Non-pigmented ciliary epithelial cell (primary cell): ENCODE measurements at places on chromosomes 5 and 9.
A peak's percentile ranks its signal among the peaks of the same experiment; 100 is the strongest.

DNA sequence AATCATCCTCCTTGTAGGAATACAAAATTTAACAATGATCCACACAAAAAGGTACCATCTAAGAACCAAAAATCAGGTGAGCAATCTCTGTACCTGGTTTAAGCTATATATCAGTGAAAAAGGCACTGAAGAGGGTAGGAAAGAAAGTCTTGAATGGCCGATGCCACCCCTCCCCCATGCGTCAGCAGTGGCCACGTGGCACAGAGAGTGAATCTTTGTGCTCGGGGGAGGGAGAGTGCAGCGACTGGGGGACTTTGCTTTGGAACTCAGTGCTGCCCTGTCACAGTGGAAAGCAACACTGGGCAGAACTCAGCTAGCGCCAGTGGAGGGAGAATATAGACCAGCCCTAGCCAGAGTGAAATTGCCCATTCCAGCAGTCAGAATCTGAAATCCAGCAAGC lies 28.3 kb upstream of the PDE4D start:
- DNase-seq, result no peak

DNA sequence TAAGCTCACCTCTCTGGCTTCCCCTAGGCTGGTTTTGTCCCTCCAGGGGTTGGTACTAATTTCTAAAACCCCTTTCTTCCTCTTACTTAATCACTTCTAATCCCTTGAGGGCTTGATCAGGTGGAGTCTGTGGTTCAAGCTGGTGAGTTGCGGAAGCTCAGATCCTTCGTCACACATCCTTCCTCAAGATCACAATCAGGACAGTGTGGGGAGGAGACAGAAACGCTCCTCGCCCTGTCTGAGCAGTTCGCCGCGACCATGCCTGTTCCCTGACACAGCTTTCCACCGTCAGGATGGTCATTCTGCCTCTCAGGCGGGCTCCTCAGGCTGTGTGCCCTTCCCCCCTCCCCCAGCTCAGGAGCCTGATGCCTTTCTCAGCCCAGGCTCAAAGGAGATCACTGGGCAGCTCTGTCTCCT lies 24.3 kb downstream of the CPLX2 start:
- DNase-seq, result no peak

DNA sequence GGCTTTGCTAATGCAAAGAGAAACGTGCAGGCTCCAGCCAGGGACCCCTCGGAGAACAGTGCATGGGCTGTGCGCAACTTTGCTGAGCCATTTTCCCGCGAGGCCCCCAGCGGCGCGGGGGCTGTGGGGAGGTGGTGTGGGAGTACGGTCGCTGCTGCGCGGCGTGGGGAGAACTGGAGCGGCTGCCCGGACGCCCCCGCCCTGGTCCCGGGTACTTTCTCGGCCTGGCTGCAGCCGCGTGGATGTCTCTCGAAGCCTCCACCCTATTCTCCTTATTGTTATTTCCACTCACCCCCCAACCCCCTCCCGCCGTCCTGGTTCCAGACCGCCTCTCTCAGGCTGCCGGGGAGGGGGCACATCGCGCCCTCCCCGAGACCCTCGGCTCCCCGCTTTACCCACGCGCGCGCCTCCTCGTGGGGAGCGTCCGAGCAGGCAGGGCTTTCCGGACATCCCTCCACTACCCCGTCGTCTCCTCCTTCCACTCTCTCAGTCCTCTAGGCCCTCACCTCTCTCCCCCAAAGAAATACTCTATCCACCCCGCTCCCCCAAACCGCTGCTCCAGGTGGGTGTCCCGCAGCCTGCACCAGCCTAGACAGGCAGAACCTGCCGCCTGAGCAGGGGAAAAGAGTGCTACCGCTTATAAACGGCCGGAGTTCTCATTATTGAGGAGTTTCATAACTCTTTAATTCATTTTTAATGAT lies 68.6 kb upstream of the TBCA start:
- DNase-seq, result no peak

DNA sequence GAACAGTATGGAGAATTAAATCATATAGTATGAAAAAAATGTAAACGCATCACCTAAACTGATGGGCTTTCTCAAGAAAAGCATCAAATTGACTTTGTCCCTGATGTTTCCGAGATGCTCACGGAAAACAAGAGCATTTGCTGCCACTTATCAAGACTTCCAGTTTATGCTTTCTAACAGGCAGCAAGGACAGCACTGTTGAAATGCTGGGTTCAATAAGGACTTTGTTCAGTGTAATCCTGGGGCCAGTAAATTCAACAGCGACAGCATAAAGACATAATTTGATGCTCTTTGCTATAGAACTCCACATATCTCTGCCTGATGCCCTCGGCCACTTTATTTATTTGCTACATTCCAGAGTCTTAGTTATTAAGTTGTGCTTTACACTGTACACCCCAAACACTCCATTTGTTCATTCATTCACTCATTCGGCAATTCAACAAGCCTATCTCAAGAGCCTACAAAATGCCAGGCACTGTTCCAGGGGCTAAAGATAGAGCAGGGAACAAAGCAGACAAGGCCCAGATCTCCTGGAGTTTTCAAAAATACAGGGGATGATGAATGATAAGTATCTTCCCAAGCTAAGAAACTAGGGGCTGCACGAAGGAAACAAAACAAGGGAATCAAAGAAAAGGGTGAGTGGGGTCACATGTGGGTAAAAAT lies 294.6 kb downstream of the ZNF608 start:
- DNase-seq, result no peak

DNA sequence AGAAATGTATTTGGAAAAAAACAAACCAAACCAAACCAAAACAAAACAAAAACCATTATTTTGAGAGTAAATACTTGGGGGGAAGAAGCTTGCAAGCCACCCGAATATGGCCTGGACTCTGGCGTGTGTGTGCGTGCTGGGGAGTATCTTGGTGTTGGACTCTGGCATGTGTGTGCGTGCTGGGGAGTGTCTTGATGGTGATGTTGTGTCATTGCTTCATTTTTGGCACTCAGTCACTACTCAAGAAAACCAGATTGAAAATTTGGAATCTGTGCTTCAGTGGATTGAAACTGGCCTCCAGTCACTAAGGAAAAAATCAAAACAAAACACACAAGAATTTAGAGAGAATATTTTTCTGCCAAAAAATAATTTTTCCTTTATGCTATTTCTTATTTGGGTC lies 76.1 kb downstream of the ARRDC3 start:
- no peak for DNase-seq

DNA sequence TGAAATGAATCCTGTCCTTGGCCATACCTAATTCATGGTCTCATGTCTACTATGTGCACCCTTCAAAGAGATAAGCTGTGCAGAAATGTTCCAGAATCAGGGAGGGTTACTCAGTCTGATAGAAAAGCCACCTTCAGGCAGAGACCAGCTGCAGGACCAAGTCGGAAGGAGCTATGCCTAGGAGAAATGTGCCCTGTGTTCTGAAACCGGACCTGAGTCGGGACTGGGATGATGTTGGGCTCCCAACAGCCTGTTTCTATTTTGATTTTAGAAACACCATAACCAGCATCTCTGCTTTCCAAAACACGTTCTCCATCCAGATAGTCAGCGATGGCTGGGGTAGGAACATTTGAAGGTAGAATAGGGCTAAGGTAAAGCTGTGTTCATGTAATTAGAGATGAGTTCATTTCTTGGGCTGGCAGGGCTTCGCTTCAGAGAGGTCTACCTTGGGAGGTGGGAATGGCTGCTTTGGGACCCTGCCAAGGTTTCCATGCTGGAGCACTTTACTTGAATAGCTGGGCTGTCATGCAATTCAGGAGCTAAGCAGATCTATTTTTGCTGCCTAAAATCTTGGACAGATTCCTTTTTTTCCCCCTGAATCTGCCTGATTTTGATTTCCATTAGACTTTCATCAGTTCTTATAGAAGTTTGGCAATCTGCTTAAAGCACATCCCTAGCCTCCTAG lies 2.8 kb downstream of the ADCY2 start:
- DNase-seq, result no peak

DNA sequence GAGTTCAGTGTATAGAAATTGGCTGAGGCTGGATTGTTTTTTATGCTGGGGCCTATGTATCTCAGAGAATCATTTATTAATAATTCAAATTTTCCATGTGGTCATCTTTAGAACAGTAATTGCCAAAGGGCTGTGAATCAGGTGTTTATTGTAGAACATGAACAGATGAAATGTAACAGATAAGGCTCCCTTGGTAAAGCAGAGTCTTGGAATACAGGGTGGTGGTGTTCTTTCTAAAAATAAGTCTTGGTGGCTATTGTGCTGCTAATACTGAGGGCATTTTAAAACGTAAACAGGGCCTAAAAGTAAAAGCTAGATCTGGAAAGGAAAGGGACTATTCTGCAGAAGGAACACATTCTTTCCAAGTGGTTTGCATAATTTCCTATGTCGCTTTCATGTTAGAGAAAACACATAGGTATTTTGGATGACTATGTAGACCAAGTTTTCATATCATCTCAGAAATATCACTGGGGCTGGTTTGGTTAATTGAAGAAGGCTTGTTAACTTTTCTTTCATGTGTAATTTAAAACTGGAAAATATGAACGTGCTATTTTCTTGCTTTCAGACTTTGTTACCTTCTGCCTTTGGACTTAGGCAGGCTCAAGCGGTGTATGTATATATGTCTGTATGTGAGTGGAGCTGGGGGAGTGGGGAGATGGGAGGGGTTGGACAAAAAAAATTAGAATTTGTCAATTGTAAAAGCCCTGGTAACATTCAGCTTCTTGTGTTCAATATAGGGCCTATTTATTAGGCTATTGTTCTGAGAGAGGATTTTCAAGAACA lies 119.9 kb upstream of the ANKRD55 start:
- DNase-seq, result no peak

DNA sequence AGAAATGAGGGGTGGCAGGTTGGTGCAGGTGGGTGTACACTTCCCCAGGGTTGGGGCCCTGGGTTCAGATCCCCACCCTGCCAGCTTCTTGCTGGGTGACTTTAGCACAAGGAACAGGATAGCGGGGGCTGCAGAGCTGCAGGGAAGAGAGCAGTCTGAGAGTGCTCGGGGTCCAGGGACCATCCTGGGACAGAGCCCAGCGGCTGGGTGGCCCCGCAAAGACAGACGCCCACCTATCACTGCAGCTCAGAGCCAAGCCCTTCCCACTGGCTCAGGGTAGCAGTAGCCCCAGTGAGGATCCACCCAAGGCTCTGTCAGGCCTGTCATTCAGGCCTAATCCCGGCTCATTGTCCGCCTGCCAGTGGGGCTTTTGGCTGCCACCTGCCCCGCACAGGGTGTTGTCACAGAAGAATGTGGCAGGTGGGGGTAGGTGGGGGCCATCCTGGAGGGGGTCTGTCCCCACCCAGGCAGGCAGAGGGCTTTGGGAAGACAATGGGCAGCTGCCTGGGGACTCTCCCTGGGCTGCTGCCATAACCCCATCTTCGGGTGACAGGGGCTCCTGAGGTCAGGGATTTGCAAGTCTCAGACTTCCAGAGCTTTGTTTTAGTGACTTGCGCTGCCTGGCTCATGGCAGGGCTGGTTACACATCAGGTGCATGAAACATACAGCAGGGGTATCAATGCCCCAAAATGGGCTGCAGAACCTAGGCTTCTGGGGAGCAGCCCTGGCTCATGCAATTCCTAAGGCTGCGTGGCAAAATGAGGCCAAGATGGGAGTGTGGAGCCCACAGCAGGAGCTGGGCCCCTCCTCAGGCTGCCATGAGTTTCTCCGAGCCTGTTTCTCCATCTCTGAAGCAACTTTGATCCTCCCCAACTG lies 52.1 kb downstream of the BARX1 start:
- DNase-seq, result no peak

GRCh38 chr9:88742483-88742882 lies 207.5 kb downstream of the NXNL2 start:
- DNase-seq, result no peak

DNA sequence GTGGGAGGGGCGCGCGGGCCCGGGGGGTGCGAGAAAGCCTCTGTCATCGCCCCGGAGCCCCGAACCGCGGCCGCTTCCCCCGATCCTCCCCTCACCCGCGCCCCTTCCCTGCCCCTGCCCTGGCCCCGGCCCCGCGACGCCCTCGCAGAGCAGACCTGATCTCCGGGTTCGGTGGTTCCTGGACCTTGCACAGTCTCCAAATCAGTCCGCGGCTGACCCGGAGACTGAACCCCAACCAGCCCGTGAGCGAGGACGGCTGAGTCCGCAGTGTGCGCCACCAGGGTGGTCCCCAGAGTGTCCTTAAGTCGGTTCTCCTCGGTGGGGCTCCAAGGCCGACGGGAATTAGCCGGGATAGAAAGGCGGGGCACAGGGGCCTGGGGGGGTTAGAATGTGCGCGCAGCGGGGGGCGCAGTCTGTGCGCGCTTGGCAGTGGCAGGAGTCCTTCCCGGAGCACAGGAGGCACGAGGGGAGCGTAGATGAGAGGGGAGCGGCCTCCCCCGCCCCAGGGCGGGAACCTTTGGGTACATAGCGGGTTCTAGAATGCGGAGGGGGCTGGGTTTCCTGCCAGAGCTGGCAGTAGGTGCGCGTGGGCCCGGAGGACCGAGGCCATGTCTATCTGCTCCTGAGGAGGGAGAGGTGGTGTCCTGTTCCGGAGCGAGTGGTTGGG lies 779 bp downstream of the PKN3 start:
- DNase-seq, result no peak

GRCh38 chr9:124723352-124723751 lies 47.8 kb downstream of the NR6A1 start:
- DNase-seq, result no peak

DNA sequence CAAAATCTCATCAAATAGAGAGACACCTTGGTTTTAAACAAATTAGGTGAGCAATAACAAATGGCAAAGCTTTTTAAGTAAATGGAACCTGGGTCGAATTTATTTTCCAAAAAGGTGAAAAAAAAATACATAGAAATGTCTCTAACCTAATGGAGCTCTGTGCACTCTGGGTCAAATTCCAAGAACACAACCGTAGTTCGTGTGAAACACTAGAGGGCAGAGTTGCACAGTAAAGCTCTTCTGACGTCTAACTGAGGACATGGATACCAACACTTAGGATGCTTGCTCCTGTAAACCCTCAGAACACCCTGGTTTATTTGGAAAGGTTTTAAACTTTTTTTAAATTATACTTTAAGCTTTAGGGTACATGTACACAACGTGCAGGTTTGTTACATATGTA lies 18.9 kb downstream of the MARCHF11 start:
- DNase-seq, result peak; percentile 19

GRCh38 chr5:175230299-175230698 lies 213.7 kb downstream of the DRD1 start:
- DNase-seq, result no peak

- no peak for DNase-seq
These were observed 344.6 kb downstream of the OSTF1 start for GRCh38 chr9:75432888-75433287.

- peak; percentile 96 for DNase-seq
These were observed 25.6 kb downstream of the ABL1 start for GRCh38 chr9:130860458-130861316.

DNA sequence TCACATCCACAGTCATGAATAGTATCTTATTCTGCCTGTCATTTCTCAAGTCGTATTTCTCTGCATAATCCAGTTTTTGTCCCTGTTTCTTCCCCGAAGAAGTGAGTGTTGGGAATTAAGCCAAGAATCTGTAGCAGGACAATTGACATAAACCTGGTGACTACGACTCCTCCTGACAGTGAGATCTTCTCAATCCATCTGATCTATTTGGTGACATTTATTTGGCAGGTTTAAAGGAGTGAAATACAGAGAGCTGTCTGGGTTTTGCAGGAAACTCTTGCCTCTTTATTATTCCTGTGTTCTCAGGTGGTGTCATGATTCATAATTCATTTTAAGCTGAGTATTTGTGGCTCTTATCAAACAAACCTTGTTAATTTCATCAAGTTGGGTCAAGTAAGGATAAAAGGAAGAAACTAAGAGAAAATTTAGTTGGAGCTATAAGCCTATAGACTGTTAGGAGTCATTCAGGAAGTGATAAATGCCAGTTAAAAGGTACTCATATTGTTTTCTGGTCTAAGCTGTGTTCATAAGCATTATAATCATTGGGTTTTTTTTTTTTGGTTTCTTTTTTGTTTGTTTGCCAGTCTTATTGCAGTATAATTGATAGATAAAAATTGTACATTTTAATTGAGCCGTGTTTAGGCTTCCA lies 95.9 kb upstream of the PCSK1 start:
- no peak for DNase-seq
